Naive thymus-derived CD4-positive, alpha-beta T cell (primary cell): ENCODE measurements at places on chromosomes 4 and X. TPM values are rescaled to one million over a fixed set of nuclear protein-coding genes. Genes with fewer than 3 reads are reported as not detected.

GRCh38 chr4:144734522-144734921 lies 88.6 kb downstream of the HHIP start:
- no peak for DNase-seq

- no peak for DNase-seq
Observed at GRCh38 chr4:55363691-55364351, 17.8 kb downstream of the SRD5A3 start.

DNA sequence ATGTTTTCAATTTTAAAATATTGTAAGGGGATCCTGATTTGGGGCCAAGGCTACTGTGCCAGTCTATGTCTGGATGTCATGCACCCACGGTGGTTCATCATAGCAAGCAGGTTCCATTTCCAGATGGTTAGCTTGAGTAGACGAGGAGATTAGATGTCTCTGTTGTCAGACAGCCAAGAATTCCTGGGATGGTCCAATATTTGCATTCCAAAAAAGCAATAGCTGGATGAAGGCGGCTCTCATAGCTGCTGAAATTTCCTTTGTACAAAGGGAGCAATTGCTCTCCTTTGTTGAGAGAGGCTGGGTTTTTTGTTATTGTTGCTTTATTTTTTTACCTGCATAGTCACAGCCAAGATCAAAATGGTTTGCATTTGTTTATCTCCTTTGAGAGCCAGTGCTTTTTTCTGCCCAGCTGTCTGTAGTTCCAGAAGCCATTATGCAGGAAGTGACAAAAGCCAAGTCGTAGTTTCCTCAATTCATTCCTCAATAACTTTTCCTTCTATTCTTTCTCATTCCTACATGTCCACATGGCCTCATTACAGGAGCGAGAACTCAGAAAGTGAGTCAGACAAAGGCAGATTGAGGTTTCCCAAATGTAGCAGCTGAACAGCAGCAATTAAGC lies 107.9 kb downstream of the MMRN1 start:
- no peak for DNase-seq

DNA sequence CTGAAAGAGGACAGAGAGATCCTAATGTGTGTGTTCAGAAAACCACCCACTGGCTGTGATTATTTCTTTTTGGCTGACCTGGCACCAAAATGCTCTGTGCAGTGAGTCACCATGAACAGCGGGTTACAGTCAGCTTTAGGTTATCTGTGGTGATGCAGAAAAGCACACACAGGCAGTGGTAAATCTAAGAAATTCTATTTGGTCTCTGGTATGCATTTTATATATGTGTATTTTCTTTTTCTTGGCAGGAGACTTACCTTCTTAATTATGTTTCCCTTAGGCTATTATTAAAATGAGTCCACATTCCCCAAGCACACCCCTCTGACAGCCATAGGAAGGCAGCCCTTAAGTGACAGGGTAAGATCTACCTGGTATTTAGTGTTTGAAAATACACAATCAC lies 79.1 kb upstream of the TFDP3 start:
- DNase-seq, result no peak

GRCh38 chrX:41350976-41351569 lies 17.1 kb downstream of the DDX3X start:
- DNase-seq, result no peak

DNA sequence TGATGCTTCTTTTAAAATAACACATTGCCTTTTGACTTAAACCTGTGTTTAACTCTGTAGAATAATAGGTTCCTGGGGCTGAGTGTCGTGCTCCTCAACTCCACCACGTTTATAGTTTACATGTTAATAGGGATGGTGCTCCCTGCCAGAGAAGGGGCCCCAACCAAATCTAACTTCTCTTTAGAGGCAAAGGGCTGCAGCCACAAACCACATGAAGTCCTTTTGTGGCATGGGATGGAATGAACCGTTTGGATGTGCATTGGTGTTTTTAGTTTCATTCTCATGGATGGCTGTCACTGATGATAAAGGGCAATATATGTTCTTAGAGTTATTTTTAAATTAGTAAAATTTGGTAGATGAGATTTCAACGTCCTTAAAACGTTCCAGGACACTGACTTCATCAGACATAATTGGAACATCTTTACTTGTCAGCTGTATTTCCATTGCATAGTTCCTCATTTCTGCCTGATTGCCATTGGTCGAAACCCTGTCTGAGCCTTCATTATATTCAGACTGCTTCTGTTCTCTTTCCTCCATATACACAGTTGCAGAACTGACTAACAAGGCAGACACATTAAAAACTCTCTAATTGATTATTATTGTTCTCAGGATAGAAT lies 60.4 kb upstream of the HPF1 start:
- no peak for DNase-seq

- DNase-seq, result no peak
Observed at GRCh38 chr4:184641022-184641421, 8.2 kb downstream of the CASP3 start.

DNA sequence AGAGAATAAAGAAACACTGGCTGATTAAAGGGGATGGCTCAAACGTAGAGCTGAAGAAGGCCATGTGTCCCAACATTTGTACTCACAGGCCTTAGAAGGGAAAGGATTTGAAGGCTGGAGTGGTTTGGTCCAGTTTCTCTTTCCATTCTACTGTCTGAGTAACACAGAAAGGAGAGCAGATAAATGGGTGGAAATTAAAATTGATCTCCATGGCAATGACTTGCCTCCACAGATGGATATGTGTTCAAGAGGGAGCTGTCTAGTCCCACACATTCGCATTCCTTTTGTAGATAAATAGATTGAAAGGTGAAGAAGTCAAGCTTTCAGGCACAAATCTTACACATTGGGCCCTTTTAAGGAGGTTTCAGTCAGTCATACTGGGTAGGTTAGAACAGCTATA lies 74.6 kb downstream of the DOCK11 start:
- DNase-seq, result no peak

- DNase-seq, result no peak
Observed at GRCh38 chrX:149568701-149569296, 18.5 kb downstream of the MAGEA9B start.

ARMCX2 gene
- polyA plus RNA-seq, result 2.8 TPM
